ENCODE measurements at places on chromosomes 5 and 9. TPM values are rescaled to one million over a fixed set of nuclear protein-coding genes. Genes with fewer than 3 reads are reported as not detected.

DNA sequence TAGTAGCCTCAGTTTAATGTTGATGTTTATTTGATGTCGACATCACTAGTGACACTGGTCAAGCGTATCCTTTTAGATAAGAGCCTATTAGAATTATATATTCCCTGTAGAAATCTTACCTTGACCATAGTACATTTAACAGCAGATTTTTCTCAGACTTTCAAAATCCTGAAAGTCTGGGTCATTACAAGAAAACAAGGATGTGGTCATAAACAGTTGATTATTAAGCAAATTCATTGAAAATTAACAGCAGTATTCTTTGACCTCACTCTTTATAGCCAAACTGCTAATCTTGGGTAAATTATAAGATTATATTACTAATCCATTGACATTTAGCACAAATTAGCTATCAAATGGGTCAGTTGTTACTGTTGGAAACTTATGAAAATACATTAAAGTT is 83.4 kb downstream of the GHR start:
- no peaks in the 10 kb centered on the region for H3K4me1 ChIP-seq
- H3K27me3 ChIP-seq: no peaks in the 10 kb centered on the region
- H3K36me3 ChIP-seq: no peaks in the 10 kb centered on the region
- H3K27ac ChIP-seq: no peak overlapping the region

DNA sequence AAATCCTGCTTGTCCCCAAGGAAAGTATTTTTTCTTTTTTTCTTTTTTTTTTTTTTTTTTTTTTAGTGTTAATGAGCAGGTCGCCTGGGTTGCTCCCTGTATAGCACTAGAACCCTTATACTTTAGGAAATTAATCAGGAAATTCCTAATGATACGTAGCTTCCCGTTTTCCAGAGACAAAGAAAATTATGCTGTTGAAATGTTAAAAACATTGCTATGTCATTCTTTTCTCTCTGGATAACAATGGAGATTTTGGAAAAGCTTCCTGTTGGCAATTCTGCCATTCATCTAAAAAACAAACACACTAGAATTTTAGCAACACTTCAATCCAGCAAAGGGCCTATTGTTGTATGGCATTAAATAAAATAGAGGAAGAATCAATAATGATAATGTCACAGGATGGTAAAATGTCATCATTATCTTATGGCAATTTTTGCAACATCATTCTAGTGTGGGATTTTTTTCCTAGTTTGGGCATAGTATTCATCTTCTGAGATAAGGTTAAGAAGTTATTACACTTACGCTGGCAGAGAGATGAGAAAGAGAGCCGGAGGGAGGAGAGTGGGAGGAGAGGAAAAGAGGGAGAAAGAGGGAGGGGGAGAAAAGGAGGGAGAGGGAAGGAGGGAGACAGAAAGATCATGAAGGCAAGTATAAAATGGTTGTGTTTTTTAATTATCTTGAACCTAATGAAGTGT is 315.8 kb upstream of the PDE4D start:
- H3K27me3 ChIP-seq: no peaks in the 10 kb centered on the region
- DNase-seq: no peak
- H3K4me3 ChIP-seq: no peak overlapping the region
- no peaks in the 10 kb centered on the region for H3K4me1 ChIP-seq
- no peaks in the 10 kb centered on the region for H3K36me3 ChIP-seq

Gene CPEB4
- total RNA-seq: 23.2 TPM

GRCh38 chr9:33619666-33620404 is 95.8 kb downstream of the ANKRD18B start:
- no peaks in the 10 kb centered on the region for H3K36me3 ChIP-seq
- no peaks in the 10 kb centered on the region for H3K4me1 ChIP-seq
- H3K27me3 ChIP-seq: no peaks in the 10 kb centered on the region

Gene PTGR1
- 38.8 TPM for total RNA-seq

- no peak for DNase-seq
- no peaks in the 10 kb centered on the region for H3K4me1 ChIP-seq
- H3K36me3 ChIP-seq: no peaks in the 10 kb centered on the region
- no peaks in the 10 kb centered on the region for H3K27me3 ChIP-seq
Measured at GRCh38 chr5:42593591-42593990, 163.0 kb upstream of the CCDC152 start.

GRCh38 chr5:80250801-80251200 is 5.0 kb downstream of the SERINC5 start:
- H3K27ac ChIP-seq: no peak overlapping the region
- no peak for DNase-seq
- no peak overlapping the region for H3K4me3 ChIP-seq
- H3K27me3 ChIP-seq: no peaks in the 10 kb centered on the region
